Stimulated activated CD4-positive, alpha-beta T cell treated with anti-CD3 and anti-CD28 coated beads, Interleukin-12 subunit alpha, Interleukin-12 subunit beta, amount 100 ng/mL, for 24 hours (primary cell): ENCODE measurements at places on chromosomes 5 and 9.
A peak's percentile ranks its signal among the peaks of the same experiment; 100 is the strongest.

GRCh38 chr5:53792338-53792737, 231.9 kb downstream of the NDUFS4 start:
- DNase-seq = no peak

DNA sequence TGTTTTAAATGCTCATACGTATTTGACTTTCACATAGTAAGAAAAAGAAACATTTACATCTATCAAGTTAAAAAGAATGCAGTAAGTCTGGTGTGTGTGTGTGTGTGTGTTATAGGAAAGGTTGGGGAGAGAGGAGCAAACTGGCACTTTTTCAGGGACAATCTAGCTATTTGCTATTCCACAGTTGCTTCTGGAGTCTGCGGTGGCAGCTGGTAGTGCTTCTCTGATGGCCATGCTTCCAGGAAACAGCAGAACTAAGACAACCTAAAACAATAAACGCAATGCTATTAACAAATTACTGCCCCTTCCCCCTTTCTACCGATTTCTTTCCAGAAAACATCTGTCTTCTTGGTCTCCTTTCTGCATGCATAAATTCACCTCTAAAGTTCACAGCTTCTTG, 70.0 kb upstream of the CDH10 start:
- no peak for DNase-seq

- DNase-seq = no peak
Observed at GRCh38 chr5:165448753-165449152, 1943.3 kb downstream of the MAT2B start.

- DNase-seq = no peak
Observed at GRCh38 chr5:113250341-113250953, 184.3 kb downstream of the TSSK1B start.

DNA sequence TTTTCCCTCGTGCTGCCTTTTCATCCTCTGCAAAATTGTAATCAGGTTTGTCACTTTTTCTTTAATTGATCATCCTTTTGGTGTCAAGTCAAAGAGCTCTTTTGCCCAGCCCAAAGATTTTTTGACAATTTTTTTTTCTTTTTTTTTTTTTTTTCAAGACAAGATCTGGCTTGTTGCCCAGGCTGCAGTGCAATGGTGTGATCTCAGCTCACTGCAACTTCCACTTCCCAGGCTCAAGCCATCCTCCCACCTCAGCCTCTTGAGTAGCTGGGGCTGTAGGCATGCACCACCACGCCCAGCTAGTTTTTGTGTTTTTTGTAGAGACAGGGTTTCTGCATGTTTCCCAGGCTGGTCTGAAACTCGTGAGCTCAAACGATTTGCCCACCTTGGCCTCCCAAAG, 36.7 kb downstream of the CDK7 start:
- no peak for DNase-seq

GRCh38 chr9:121698627-121699570, 47.5 kb downstream of the DAB2IP start:
- peak; percentile 49 for DNase-seq

DNA sequence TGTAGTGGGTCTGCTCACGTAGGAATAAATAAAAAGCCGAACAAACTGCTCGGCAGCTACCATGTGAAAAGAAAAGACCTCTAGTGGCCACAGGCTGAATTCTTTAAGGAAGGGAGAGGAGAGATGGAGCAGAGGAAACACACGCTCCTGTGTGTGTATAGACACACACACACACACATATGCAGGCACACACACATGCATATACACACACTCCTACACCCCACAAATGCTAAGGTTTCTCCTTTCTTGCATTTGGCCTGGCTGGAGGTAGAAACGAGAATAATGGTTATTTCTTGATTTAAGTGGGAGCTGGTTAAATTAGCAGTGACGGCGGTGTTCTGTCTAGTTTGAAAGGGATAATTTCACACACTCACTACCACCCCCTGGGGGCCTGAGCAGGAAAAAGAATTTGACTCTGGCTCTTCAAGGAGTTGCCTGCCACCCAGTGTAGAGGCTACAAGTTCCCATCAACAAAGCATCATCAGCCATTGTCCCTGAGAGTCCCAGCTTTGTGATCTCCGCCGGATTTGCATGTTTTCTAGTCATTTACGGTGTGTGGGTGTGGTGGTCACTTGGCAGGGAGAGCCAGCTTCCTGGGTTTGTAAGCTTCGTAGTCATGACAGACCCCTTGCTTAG, at the start of gene INSYN2B:
Gene INSYN2B (minus strand): TSS at position 78 of the 636 bp plus-strand sequence. CDS start 96,597 bp downstream, outside the sequence.
- DNase-seq = no peak

- DNase-seq = no peak
Observed at GRCh38 chr9:79477241-79477840, 94.4 kb upstream of the TLE4 start.

GRCh38 chr5:93800988-93801811, 59.8 kb upstream of the POU5F2 start:
- no peak for DNase-seq

- no peak for DNase-seq
Observed at GRCh38 chr9:92292338-92293074, 991 bp downstream of the IARS1 start.

DNA sequence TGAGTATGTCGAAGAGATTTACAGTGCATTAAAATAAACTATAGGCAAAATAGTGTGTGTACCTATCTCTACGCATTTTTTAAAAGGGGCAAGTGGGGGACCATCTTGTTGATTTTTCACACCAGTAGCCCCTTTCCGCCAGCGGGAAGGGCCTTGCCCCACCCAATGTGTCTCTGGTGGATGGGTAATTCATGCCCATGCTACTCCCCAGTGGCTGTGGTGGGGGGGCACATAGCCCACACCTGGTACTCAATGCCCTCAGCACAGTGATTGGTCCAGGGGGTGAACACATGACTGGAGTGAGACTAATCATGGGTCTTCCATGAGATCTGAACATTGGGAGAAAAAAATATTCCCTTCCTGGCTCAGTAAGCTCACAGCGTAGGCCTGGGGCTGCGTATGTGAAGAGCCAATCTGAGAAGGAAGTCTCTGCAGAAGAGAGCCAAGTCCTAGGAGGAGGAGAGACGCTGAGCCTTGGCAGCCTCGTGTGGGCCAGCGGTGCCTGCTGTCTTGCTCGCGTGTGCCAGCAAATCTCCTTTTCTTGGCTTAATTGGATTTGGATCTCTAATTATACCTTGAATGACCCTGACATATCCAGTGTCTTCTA, 103.4 kb downstream of the ADAMTS2 start:
- DNase-seq = no peak

- DNase-seq = no peak
Observed at GRCh38 chr9:76643399-76644117, 120.7 kb upstream of the PCA3 start.

DNA sequence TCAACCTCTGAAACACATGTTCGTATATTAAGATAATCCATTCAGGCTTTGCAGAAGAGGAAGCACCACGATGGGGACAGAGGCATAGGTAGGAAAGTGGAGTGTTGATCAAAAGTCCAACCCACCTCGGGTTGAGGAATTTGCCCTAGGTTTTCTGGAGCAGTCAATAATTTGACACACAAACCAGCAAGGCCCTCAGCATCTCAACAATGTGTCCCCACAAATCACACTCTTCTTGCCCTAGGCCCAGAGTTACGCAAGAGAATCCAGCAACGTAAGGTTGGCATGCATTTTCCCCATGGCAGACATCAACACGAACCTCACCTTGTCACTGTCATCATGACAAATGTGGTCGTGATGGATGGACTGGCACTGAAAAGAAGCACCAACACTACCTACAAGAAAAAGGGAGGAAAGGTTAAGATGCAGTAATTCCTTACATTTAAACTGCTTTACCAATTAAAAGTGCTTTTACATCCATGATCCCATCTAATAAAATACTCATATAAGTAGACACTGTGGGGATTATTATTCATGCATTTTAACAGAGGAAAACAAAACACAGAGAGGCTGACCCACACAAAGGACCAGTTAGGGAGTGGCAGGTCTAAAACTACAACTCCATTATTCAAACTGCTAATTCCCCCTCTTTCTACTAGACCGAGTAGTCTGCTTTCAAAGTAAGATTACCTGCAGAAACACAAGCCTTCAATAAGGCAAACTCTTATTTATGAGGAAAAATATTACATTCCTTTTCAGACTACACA, 24.4 kb upstream of the RNF38 start:
- no peak for DNase-seq

- no peak for DNase-seq
Observed at GRCh38 chr9:111232997-111233790, 96.8 kb downstream of the OR2K2 start.

GRCh38 chr5:59330680-59331079, 562.8 kb downstream of the PDE4D start:
- no peak for DNase-seq
